RWPE1 (cell line): ENCODE measurements at places on chromosomes 6 and 20.

DNA sequence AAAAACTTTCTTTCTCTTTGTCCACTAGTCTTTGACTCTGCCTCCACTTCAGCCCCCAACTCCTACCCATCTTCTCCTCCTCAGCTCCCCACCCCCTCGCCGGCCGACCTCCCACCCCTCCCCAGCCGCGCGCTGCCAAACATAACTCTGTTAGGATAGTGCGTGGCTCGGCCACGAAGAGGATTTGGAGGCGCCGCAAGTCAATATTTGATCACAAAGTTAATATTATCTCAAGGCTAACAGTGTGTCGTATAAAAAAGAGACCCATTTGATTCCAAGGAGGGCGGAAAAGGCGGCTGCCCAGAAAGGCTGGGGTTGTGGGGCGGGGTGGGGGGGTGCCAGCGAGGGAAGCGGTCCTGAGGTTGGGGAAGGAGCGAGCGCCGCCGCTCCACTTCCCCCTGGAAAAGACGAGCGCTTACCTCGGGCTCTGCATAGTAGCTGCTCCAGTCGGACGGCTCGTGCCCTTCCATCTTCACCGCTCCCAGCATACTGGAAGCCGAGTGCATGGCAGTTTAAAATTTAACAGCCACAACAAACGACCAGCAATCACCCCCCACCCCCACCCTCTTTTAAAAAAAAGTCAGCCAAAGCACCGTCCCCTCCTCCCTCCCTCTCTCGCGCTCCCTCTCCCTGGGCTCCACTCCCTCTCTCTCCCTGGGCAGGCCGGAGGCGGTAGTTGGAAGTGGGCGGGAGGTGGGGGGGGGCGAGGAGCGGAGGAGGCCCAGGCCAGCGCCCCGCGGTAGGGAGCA is 425 bp downstream of the FOXA2 start:
- DNase-seq, result peak; percentile 62

DNA sequence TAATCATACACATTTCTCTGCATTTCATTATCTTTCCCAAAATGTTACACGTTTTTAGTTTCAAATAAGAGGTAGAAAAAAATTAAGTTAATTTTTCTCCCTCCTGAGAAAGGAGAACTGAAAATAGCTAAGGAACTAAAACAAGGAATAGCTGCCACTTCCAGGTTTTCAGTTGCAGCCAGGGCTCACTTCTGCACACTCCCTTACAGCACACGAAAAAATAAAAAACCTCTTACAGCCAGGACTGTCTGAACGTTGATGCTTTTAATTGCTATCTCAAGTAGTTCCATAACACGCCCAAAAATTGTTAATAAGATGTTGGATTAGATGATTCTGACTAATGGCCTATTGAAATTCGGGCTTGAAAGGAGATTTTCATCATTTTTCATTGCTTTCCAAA is 153.7 kb upstream of the THBS2 start:
- no peak for DNase-seq

- DNase-seq, result no peak
Measured at GRCh38 chr20:51077686-51078060, 54.8 kb upstream of the KCNG1 start.

- DNase-seq, result no peak
Measured at GRCh38 chr6:85436939-85437495, 12.9 kb upstream of the NT5E start.

DNA sequence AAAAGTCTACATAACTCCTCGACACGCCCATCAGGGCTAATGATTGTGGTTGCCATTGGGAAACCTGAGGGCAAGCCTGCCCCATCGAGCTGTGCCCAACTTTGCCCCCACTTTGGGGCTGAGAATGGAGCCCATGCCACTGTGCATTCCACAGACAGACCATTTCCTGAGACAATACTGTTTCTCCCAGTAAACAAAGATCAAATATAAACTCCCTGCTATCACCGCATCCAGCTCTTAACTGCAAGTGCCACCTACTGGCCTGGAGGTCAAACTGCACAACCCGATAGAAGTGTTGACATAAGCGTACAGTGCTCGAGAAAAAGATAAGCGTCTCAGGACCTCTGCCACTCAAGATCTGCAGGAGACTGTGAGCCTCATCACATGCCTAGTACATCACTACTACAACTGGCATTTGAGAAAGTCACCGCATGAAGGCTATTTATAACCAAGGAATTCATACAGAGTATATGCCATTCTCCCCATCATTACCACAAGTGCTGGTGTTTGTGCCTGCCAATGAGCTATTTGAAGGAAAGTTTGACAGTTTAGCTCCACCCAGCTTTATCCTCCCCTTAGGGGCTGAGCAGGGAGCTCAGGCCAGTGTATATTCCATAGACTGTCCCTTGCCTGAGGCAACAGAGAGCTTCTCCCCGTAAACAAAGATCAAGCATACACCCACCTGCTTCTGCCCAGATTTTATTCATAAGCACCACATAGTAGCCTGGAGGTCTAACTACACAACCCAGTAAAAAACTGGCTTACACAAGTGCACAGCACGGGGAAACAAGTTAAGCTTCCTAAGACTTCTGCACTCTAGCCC is 4.5 kb upstream of the DEFB126 start:
- no peak for DNase-seq

- DNase-seq, result no peak
Measured at GRCh38 chr6:25302151-25302550, 23.0 kb downstream of the CARMIL1 start.

GRCh38 chr20:51391926-51392325 is 150.6 kb downstream of the NFATC2 start:
- DNase-seq, result no peak

GRCh38 chr20:30812739-30813411 is 444.6 kb upstream of the DEFB115 start:
- no peak for DNase-seq

GRCh38 chr6:125748406-125749172 is 843 bp upstream of the HEY2 start:
- peak; percentile 11 for DNase-seq

- DNase-seq, result no peak
Measured at GRCh38 chr6:53641348-53641747, 24.2 kb downstream of the KLHL31 start.

- DNase-seq, result no peak
Measured at GRCh38 chr6:35931120-35931561, 10.2 kb upstream of the SRPK1 start.

DNA sequence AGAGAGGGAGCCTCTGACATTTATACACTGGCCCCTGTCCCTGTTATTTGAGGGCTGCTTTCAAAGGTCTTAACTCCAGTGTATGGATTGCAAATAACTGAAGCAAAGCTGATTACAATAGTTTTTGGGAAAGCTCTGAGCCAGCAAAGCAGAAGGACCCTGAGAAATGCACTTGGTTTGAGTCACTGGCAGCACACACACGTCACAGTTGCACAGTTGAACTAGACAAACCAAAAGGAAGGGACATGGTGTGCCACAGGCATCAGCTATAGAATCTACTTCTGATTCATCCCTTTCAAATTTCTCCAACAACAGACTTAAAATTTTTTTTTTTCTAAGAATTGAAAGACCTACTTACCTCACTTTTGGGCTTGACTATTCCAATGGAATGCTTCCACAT is 56.4 kb downstream of the SNRNP48 start:
- DNase-seq, result no peak

DNA sequence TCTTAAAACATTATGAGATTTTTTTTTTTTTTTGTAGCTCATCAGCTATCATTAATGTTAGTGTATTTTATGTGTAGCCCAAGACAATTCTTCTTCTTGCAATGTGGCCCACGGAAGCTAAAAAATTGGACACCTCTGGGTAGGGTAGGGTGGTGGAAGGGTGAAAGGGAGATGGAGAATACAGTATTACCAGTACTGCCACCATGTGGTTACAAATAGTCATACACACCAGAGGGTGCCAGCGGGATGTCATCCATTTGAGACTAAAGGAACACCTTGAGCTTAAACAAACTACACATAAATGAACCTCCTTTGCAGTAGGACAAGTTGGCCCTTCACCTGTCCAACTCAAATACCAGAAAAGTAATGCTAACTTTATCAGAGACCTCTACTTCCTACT is 601.9 kb downstream of the HTR1B start:
- DNase-seq, result peak; percentile 3

DNA sequence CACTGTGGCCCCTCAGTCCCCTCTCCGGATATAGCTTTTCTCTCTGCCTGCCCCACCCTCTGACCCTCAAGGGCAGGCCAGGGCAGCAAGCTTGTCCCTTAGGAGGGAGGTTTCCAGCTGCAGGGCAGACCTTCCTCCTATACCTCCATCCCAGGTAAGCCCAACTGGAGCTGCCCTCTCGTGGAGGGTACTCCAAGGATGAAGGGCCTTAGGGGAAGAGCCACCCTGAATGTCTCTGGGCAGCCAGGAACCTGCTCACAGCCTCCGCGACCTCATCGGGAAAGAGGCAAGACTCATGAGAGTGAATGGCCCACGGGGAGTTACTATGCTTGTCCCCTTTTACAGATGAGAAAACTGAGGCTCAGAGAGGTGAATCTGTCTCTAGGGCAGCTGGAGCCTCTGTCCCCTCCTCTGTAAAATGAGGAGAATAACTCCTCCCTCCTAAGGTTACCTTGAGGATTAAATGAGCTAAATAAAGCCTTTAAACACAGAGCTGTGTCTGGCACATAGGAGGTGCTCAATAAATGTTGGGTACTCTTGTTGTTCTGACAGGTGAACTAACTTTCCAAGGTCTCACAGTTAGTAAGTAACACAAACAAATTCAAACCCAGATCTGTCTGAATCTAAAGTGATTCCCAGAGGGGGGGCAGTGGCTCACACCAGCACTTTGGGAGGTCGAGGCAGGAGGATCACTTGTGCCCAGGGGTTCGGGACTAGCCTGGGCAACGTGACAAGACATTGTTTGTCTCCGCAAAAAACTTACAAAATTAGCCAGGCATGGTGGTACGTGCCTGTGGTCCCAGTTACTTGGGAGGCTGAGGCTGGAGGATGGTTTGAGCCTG is 12.1 kb downstream of the SRXN1 start:
- no peak for DNase-seq

- DNase-seq, result no peak
Measured at GRCh38 chr6:17494177-17494576, 100.8 kb downstream of the CAP2 start.

- no peak for DNase-seq
Measured at GRCh38 chr6:124791156-124791555, 171.1 kb upstream of the RNF217 start.

- no peak for DNase-seq
Measured at GRCh38 chr6:118171852-118172251, 264.8 kb downstream of the SLC35F1 start.

GRCh38 chr6:118768904-118769325 is 117.5 kb upstream of the CEP85L start:
- DNase-seq, result no peak

DNA sequence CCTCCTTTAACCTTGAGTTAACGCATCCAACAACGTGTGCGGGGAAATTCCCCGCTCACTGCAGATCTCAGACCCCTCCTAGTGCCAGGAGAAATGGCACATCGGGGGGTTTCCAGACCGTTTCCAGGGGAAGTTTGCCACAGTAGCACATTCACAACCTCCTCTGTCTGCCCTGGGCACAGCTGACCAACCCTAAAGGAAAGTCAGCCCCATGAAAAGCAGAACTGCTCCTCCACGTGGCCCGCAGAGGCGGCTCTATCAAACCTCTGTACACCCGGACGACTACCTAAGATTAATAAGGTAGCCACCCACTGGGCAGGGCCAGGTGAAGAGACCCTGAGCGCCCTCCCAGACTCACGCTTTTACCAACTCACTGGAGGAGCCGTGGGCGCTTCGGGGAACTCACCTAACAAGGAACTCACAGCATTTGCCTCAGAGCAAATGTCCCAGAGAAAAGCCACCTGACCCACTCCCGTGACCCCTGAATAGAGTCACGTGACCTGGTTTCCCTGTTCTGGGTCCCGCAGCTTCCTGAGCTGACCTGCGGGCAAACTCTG is 93.1 kb downstream of the PRND start:
- no peak for DNase-seq

GRCh38 chr20:64214952-64215351 is 40.6 kb upstream of the PCMTD2 start:
- no peak for DNase-seq

GRCh38 chr6:108168501-108169463 is 3.0 kb downstream of the NR2E1 start:
- no peak for DNase-seq

- DNase-seq, result peak; percentile 91
Measured at GRCh38 chr20:51014797-51015722, 7.8 kb downstream of the KCNG1 start.

DNA sequence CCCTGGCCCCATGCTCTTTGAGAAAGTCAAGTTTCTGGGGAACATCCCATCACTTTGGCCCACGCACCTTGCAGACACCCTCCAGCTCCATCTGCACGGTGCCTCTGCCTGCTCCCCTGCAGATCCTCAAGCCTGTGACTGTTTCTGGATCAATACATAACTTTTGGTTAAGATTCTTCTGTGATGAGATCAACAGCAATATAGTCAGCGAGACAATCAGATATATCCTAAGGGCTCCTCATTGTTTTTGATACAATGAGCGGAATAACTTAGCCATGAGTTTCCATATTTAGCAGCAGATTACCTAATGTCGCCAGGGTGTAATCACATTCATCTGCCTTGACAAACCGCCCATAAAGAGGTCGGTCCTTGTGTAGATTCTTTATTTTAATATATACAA is 109.3 kb upstream of the MTHFD1L start:
- DNase-seq, result no peak

GRCh38 chr6:118903691-118904090 is 9.7 kb downstream of the ASF1A start:
- DNase-seq, result no peak

DNA sequence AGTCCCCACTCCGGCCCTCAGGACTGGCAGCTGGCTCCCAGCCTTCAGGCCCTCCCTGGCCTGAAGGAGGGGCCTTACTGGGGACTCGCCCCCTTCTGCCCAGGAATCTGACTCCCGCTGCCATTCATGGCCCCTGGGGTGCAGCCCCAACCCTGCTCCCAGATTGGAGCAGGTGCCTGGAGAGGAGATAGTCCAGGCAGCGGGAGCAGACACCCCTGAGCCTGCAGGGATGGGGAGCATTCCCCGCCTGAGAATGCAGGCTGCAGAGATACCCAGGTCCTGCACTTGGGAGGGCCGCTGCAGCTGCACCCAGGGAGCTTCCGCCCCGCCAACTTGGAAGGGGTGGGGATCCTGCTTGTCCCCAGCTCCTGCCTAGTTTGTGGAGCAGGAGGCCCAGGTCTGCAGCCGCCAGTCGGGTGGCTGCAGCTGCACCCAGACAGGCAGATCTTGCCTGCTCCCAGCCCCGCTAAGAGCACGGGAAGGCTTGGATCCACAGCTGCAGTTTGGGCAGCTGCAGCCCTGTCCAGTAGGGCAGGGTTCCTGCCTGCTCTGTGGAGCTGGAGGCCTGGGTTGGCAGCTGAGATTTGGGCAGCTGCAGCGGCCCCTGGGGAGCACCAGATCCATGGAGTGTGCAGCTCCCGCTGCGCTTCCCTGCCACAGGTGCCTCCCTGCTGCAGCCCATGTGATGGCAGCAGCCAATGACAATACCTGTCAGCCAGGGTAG is 5.2 kb downstream of the GTSF1L start:
- DNase-seq, result no peak
